Transverse colon (tissue), 4 donors: ENCODE measurements at places on chromosomes 3 and 15.
A peak's percentile ranks its signal among the peaks of the same experiment; 100 is the strongest.

DNA sequence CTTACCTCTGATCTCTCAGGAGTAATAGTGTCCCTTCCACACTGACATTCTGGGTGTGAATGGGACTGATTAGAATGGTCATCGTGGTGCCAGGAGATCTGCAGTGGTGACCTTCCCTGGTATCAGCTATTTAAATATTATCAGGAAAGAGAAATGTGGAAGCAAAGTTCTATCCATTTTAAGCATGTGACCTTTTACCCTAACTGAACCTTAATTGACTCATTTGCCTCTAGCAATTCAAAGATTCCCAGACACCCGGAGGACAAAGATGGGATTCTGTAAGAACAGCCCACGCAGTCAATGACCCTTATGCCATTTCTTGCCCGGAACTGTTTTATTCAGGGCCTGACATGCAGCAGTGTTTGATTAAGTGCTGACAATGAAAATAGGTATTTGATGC lies 10.3 kb downstream of the LIPC start:
- H3K4me3 ChIP-seq, result no peak overlapping the region
- DNase-seq, result no peak
- peaks cover 19% of the 10 kb centered on the region for H3K4me1 ChIP-seq
- no peaks in the 10 kb centered on the region for H3K27me3 ChIP-seq
- no peaks in the 10 kb centered on the region for H3K36me3 ChIP-seq

- DNase-seq, result no peak
- no peaks in the 10 kb centered on the region for H3K27me3 ChIP-seq
- peak overlapping the region; percentile 85 for H3K27ac ChIP-seq
- no peaks in the 10 kb centered on the region for H3K36me3 ChIP-seq
- no peak overlapping the region for H3K4me3 ChIP-seq
These were observed 7.7 kb downstream of the STOML1 start for GRCh38 chr15:73984208-73984979.

- no peaks in the 10 kb centered on the region for H3K4me1 ChIP-seq
- H3K27ac ChIP-seq, result no peak overlapping the region
- H3K36me3 ChIP-seq, result no peaks in the 10 kb centered on the region
- no peak for DNase-seq
- no peaks in the 10 kb centered on the region for H3K27me3 ChIP-seq
These were observed 61.0 kb downstream of the PLXNA1 start for GRCh38 chr3:127043731-127044510.

DNA sequence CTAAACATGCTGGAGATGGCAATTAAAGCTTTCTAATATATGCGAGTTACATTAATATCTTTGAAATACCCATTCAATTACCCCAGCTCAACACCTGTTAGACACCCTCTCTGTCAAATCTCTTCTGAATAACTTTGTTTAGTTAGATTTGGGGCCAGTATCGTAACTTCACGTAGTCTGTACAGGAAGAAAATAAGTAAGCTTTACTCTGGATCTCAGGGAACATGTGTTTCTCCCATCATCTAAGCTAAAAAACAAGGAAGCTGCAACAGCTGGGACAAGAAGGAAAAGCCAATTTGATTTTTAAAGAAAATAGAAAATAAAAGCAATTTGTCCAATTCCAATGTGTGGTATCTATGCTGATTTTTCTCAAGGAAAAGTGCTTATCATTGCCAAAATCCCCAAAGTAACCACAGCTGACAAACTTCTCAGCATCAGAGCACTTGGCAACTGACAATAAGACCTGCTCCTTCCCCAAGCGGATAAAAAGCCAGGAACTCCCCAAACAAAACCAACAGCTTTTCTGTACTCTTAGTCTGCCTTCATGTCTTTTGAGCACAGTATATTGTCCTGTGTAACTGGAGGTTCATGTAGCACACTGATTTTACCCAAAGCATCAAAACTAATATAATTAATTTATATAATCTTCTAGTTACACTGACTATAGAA lies 279.1 kb downstream of the ZBTB20 start:
- H3K4me3 ChIP-seq, result no peak overlapping the region
- no peaks in the 10 kb centered on the region for H3K27me3 ChIP-seq
- H3K36me3 ChIP-seq, result no peaks in the 10 kb centered on the region
- H3K27ac ChIP-seq, result no peak overlapping the region
- peaks cover 8% of the 10 kb centered on the region for H3K4me1 ChIP-seq
- DNase-seq, result no peak

DNA sequence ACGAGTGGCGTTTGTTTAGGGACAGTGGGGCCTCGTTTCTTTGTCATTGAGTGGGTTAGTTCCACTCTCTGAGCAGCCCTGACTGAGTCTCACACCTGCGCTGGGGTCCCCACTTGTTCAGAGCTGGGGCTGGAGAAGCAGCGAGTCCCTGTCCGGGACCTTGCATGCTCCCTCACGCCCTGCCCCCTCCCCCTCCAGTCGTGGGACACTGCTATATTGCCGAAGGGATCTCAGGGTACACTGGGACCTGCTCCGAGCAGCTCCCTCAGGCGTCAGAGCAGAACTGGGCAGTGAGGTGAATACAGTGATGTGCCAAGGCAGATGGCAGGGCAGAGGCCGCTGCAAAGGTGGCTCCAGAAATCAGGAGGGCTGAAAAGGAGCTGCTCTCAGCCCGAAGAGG lies 59.9 kb upstream of the KLF13 start:
- no peak overlapping the region for H3K4me3 ChIP-seq
- peaks cover 27% of the 10 kb centered on the region for H3K4me1 ChIP-seq
- peak; percentile 42 for DNase-seq
- no peaks in the 10 kb centered on the region for H3K27me3 ChIP-seq
- H3K27ac ChIP-seq, result peak overlapping the region; percentile 73

DNA sequence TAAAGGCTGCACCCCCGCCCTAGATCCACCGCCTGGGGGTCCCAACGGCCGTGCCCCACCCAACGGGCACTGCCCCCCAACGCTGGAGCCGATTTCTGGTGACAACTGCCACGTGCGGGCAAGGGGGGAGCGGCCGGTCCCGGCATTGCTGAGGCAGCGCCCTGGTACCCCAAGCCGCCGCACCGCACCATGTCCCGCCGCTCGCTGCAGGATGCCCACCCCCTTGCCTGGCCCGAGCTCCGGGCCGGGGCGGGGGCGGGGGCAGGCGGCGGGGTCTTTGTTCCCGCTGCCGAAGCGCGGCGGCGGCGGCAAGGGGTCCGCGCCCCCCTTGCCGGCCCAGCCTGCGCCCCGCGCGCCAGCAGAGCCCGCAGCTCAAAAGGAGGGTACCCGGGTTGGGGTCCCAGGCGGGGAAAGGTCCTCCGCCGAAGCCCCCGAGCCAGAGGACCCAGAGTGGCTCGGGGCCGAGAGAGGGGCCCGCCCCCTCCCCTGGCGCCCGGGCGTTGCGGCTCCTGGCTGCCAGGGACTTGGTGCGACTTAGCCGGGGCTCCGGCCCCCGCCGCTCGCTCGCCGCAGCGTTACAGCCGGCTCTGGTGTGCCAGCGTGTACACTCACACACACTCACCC lies 678 bp downstream of the SEMA7A start:
- no peak for DNase-seq
- no peaks in the 10 kb centered on the region for H3K4me1 ChIP-seq
- peaks cover 41% of the 10 kb centered on the region for H3K27me3 ChIP-seq
- H3K27ac ChIP-seq, result peak overlapping the region; percentile 59

DNA sequence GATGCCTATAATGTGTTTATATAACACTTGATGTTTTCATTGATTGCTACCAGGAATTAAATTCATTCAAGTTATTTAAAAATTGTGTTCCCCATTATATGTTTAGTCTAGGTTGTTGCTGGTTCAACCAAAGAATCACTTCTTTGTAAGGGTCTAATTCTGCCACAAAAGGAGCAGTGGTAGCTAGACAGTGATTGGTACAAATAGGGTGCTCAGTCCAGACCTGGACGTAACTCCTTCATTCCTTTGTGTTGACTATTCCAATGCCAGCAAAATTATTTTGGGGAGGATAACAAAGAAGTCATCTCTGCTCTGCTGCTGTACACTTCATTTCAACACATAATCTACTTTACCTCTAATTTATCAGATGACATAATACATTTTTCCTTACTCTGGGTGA lies 1.2 kb downstream of the CHMP2B start:
- no peaks in the 10 kb centered on the region for H3K36me3 ChIP-seq
- DNase-seq, result no peak
- H3K4me3 ChIP-seq, result peak overlapping the region; percentile 97
- peaks cover 31% of the 10 kb centered on the region for H3K4me1 ChIP-seq
- H3K27me3 ChIP-seq, result no peaks in the 10 kb centered on the region

DNA sequence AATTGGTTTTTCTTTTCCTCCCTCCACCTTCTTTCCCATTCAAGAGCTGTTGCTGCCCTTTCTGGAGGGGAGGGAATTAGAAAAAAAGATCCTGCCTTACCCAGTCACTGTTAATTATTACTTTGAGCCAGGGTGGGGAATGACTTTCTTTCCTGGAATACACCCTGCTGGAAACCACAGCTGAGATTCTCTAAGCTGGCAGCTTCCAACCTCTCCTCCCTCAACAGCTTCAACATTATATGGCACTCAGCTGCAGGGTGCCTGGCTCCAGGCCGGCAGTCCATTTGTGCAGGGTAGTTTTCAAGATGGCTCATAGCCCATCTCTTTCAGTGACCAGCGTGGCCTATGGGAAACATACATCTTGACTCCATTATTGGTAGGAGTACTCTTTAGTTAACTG lies 105.8 kb downstream of the UBE3A start:
- H3K27ac ChIP-seq, result no peak overlapping the region
- no peaks in the 10 kb centered on the region for H3K4me1 ChIP-seq
- H3K36me3 ChIP-seq, result peaks cover 14% of the 10 kb centered on the region
- DNase-seq, result peak; percentile 11
- H3K27me3 ChIP-seq, result no peaks in the 10 kb centered on the region
